ENCODE measurements at places on chromosomes 1 and 21.
A peak's percentile ranks its signal among the peaks of the same experiment; 100 is the strongest.

GRCh38 chr1:101137144-101138126 is 99.4 kb upstream of the S1PR1 start:
- no peak for DNase-seq

GRCh38 chr1:202203238-202204039 is 9.8 kb downstream of the LGR6 start:
- no peak for DNase-seq

GRCh38 chr1:45550401-45551351 is at the start of gene AKR1A1:
Gene AKR1A1 (plus strand): TSS chr1:45550826. CDS start chr1:45561795, 10,969 bp downstream.
- peak; percentile 90 for DNase-seq

GRCh38 chr1:180525715-180526039 is 23.3 kb upstream of the ACBD6 start:
- DNase-seq, result no peak

DNA sequence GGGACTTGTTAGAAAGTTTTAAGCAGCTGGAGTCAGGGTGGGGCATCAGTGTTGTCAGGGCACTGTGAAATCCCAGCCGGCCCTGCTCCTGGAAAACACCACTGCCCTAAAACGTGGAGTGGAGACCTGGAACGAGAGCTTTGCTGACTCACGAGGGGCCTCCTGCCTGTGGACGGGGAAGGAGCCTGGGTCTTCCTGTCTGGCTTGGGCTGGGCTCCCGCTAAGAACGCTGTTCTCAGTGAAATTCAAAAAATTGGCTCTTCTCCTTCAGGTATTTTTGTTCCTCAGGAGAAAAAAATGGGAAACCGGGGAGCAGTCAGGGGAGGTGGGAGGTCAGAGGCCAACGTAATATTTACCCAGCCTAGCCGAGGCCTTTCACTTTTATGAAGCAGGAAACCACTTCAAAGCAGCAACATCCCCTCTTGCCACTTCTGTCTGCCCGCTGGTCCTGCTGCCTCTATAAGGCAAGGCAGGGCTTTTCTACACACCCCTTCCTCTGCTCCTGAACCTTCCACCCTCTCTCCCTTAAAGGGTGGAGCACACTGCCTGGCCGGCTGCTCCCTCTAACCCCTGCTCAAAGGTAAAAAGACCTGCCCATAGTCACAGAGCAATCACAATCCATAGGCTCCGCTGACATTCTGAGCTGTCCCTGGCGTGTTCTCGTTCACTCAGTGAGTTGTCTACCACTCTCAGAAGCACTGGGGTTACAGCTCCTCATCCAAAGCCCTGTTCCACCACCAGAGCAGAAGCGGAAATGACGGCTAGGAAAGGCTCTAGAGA is 8.0 kb downstream of the PLXNA2 start:
- DNase-seq, result no peak

- DNase-seq, result no peak
Measured at GRCh38 chr21:41596241-41596925, 88.4 kb upstream of the TMPRSS2 start.
